ENCODE measurements at places on chromosomes 4 and X.

DNA sequence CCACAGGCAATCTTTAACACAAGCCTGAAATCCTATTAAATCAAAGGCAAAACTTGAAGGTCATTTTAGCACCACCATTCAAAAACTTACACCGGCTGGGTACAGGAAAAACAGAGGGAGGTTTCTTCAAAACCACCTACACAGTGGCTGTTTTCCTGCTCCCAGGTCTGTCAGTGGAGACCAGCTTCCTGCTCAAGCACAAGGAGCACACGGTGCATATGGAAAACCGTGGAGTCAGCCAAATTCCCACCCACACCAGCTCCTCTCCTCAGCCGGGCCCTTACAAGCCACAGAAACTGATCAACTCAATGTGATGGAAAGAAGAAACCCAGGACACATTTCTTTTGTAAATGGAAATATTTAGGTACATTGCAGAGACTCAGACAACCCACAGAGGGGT, 14.3 kb upstream of the FAM241A start:
- no peak for DNase-seq

GRCh38 chrX:37509349-37509748, 62.1 kb upstream of the LANCL3 start:
- no peak for DNase-seq

DNA sequence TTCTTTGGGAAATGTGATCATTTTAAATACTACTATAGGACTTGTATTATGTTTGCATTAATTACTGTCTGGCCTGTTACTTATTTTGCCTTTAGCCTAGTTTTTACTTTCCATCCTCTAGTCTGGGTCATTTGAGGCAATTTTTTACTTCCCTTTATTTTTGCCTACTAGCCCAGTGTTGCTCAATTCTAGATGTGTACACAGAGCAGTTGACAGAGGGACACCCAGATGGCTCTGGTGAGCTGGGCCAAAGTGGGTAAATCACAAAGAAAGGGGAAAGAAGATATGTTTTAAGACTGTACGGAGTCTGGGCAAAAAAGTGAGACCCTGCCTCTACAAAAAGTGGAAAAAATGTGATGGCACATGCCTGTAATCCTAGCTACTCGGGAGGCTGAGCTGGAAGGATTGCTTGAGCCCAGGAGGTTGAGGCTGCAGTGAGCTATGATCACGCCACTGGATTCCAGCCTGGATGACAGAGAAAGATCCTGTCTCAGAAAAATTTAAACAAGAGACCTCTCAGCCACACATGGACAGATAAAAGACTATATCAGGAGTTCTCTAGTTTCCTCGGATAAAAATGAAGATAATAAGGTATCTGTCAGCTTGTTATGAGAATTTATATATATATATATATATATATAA, 35.7 kb downstream of the APOO start:
- no peak for DNase-seq

DNA sequence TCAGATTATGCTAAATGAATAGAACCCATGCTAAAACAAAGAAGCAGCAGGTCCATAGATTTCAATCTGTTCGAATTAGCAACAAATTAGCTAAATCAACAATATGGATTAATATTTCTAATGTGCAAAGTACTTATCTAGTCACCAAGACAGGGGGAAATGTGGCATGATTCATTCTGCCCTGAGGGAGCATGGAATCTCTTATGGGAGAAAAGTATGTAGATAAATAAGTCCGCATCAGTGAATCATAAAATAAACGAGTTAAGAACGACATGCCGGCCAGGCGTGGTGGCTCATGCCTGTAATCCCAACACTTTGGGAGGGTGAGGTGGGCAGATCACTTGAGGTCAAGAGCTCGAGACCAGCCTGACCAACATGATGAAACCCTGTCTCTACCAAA, 102.1 kb downstream of the ANOS1 start:
- DNase-seq: no peak

DNA sequence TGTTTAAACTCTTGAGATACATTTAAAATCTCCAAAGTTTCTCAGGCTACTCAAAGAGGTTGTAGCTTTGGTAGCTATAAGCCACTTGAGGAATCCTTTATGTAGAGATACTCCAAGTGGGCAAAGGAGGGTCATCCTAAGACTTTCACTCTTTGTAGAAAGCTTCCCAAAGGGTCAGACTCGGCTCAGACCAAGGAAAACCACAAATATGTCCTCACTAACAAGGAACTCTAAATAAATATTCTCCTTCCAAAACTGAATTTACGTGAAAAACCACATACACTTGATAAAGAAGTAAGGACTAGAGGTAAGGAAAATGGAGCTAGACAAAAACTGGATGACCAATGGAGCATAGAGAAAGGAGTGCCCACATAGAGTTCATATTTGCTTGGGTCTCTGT, 41.7 kb upstream of the DDX60 start:
- DNase-seq: no peak

DNA sequence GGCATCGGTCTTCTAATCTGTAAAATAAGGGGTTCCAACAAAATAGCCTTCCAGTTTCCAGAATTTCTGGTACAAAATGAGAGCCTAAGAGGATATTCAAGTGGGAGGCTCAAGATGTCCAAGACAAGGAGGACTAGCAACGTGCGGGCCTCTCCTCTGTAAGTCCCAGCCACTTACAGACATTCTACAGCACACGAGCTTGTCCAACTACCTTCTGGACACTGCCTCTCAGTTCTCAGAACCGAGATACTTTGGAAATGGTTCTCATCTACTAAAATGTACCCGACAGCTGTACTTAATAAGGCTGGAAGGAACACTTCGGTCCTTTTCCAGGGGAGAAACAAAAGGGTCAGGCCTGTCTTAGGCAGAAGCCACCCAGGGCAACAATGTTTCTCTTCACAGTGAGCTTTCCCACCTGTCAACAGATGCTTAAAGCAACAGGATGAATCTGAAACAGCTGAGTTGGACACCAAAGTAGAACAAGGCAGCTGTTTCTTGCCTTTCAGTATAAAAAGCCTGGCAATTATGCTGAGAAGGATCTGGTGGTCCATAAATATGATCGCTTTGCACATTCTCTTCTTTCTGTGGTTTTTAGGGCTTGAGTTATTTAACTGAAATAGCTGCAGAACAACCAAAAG, 127.0 kb downstream of the HS6ST2 start:
- DNase-seq: no peak

DNA sequence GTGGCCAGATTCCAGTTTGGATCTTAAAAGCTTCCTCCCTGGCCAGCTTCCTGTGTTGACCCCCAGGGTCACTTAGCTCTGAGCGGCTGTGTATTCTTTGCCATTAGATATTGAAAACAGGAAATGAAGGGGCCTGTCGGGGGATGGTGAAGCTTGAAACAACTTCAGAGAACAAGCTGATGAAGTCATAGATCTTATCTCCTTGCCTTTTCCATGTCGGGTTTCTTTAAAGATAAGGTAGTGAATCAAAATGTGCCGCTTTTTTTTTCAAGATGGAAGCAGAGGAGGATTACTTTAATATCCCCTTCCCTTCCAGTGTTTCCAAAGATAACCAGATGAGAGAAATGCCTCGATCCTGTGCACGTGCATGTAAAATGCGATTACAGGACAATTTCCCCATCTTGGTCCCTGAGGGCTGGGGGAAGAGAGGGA, 508.5 kb downstream of the MID1IP1 start:
- DNase-seq: no peak

- DNase-seq: no peak
Measured at GRCh38 chrX:153780678-153781427, at the start of gene SRPK3. SRPK3 (plus strand) TSS chrX:153781041; CDS start chrX:153781087, 46 bp downstream.

Measured in activated CD8-positive, alpha-beta memory T cell treated with anti-CD3 and anti-CD28 coated beads for 1 hour (primary cell).